ENCODE measurements at places on chromosomes 6 and 20.

- DNase-seq, result no peak
Observed at GRCh38 chr20:60011512-60012507, 53.6 kb downstream of the CDH26 start.

- DNase-seq, result no peak
Observed at GRCh38 chr20:50453533-50454244, 56.5 kb upstream of the PTPN1 start.

DNA sequence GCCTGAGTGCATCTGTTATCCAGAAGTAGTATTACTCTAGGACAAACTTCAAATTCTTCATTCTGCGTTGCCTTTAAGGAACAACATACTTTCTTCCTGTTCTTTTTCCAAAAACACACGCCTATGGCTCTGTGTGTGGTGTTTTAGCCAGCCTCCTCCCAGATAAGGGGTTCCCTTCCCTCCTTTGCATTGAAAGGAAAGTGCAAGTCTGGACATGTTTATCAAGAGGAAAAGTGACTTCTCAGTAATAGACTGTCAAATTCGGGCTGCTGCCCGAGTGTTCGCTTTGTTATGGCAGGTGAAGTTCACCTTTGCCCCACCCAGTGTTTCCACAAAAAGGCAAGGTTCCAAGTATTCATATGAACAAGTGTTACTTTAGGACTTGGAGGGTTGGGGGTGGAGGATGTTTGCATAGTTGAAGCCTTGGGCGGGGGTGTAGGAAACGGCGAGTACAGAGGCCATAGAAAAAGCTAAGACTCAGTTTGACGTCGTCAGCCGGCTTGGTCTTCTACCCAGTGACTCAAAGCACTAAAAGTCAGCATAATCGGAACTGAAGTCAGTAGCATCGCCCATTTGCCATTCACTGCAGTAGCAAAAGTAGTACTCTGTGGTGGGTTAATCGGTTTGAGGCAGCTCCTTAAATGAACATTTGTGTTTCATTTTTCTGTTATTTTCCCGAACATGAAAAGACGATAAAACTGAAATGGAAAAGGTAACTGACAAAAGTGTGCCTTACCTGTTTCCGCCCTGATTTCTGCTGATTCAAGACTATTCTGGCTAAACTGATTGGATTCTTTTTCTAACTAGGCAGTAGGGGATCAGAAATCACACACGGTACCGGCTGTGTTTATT, 12.5 kb downstream of the PRDM1 start:
- DNase-seq, result no peak

DNA sequence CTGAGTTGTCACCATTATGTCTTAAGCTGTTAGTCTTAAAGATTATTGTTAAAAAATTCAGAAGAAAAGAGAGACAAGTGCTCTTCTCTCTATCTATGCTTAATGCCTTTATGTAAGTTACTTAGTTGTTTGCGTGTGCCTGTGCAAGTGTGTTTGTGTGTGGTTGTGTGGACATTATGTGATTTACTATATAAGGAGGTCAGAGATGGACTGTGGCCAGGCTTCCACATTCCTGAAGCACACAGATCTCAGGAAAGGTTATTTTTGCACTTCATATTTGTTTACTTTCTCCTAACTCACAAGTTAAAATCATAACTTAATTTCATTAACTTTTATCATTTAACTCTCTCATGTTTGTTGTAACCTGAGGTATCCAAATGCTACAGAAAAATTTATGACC, 14.5 kb downstream of the ENPP4 start:
- no peak for DNase-seq

DNA sequence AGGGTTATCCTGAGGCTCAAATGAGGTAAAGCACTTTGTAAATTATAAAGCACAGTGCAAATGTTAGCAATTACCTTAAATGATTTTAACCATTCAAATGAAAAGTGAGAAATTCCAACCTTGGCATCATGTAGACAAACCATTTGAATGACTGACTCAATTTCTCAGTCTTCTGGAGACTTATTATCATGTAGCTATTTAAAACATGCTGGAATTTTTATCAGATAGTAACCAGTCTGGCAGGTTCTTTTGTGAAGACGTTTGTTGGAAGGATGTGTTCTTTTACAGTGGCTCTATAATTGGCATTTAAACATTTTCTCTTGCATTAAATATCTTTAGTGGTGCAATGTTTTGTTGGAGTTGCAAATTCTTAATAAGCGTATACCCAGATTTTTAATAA, 386.6 kb downstream of the NKAIN2 start:
- no peak for DNase-seq

- no peak for DNase-seq
Observed at GRCh38 chr6:39206250-39206721, 23.0 kb downstream of the KCNK5 start.
